ENCODE measurements at places on chromosomes 12 and 14.

- peak; percentile 52 for DNase-seq
Measured at GRCh38 chr14:95609398-95609990, 74.6 kb downstream of the GLRX5 start.

DNA sequence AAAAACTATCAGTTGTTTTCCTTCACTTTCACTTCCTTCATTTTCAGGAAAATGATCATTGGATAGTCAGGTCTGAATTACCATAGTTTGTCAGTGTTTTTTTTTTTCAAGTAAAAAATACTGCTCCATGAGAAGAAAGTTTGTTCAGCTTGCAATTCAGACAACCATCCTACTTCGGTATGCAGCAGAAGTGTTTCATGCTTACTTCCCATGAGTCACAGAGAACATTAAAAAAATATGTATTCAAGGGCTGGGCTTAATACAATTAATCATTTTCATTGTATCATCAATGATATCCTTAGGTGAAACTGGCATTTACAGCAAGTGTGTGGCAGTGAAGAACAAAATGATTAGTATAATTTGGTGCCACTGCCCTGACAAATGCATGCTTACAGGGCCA is 21.6 kb downstream of the PYM1 start:
- DNase-seq = no peak

GRCh38 chr12:111064154-111064553 is 143.8 kb upstream of the MYL2 start:
- DNase-seq = no peak

- no peak for DNase-seq
Measured at GRCh38 chr14:104659764-104660523, 29.5 kb upstream of the INF2 start.

GRCh38 chr12:115762936-115763335 is 514.6 kb downstream of the MED13L start:
- peak; percentile 24 for DNase-seq

DNA sequence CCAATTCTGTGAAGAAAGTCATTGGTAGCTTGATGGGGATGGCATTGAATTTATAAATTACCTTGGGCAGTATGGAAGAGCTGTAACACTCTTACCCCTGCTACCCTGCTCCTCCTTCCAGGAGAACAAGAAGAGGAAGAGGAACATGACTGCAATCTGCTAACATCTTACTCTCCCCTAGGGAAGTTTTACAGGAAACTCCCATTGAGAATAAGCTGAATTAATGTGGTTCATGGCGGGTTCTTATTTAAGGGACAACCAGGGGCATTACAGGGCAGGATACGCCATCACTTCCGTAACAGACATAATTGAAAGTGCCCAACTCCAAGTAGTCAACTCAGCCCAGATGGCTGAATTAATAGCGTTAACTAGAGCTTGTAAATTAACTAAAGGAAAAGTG is 9.4 kb upstream of the PSMC1 start:
- DNase-seq = no peak

DNA sequence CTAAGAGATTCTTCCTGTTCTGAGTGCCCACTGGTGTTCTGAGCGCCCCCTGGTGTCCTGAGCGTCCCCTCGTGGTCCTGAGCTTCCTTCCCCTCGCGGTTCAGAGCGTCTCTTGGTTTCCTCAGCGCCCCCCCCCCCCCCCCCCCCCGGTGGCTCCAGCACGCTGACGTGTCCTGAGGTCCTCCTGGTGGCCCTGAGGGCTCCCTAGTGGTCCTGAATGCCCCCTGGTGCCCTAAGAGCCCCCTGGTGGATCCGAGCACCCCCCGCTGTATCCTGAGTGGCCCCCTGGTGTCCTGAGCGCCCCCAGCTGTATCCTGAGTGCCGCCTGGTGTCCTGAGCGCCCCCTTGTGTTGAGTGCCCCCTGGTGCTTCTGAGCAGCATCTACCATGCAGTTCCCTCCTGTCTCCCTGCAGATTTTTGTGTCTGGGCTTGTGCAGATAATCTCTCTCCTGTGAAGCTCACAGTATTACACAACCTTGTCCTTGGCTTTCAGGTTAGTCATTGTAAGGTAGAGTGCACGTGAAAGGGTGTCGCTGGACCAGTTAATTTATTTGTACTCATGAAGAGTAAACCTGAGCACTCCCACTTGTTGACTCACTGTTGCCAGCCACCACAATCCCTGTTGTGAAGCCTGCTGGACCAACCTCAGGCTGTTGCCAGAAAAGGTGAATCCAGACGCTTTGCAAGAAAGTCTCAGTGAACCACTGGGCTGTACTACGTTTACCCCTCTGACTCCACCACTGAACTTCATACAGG is 1168.4 kb downstream of the TMEM121 start:
- no peak for DNase-seq

DNA sequence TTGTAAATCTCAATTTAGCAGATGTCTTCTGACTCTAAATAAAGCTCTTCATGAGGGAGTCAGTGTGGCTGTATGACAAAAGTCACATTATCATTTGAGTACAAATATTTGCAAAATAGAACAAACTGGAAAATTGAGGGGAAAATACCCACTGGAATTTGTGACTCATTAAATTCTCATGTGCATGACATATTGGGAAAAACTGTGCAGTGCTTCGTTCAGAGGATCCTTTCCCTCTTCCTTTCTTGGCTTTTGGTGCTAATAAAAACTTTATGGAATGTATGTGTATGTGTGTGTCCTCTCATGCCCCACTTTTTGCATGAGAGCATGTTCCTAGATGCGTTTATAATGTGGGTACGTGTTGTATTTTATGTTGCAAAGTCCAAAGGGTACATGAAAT is 267.8 kb downstream of the KTN1 start:
- no peak for DNase-seq

DNA sequence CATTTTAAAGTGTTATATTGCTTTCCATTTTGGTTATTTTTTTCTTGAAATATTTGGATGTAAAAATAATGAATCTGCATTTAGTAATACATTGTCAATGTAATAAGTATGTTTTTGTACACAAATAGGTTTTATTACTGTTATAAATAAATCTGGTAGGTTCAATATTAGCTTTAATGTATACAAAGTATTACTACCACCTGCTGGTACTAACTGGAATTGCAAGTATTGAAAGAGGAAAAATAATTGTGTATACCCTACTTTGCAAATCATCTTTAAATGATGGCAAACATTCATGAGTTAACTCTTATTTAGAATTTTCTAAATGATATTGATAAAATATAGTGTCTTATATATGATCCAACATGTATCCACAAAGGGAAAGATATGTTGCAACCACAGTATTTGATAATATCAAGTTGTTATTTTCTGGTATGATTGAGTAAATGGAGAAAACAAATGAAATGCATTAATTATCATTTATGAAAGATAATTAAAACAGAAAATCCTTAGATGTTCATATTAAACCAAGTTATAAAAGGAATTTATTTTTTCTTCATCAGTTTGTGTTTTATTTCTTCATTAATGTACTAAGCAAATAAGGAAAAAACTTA is 3.2 kb downstream of the OR4K2 start:
- no peak for DNase-seq

- no peak for DNase-seq
Measured at GRCh38 chr14:51020024-51020710, 74.7 kb downstream of the TRIM9 start.

DNA sequence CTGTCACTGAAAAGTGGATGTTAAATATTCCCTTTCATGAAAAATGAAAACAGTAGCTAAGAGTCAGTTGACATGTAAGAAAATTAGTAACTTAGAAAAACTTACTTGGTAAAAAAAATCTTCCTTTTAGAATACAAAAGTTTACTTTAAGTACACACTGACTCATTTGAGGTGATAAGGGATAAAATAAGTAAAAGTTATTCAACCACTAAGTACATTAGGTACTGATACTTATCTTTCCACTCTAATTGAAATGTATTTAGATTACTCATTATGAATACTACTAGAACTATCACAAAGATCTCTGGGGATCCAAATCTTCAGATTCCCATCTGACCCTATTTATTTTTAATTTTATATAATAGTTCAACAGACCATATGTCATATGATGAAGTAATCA is 12.2 kb downstream of the SYCP3 start:
- DNase-seq = no peak

- DNase-seq = no peak
Measured at GRCh38 chr12:19121449-19122018, 8.0 kb upstream of the PLEKHA5 start.

DNA sequence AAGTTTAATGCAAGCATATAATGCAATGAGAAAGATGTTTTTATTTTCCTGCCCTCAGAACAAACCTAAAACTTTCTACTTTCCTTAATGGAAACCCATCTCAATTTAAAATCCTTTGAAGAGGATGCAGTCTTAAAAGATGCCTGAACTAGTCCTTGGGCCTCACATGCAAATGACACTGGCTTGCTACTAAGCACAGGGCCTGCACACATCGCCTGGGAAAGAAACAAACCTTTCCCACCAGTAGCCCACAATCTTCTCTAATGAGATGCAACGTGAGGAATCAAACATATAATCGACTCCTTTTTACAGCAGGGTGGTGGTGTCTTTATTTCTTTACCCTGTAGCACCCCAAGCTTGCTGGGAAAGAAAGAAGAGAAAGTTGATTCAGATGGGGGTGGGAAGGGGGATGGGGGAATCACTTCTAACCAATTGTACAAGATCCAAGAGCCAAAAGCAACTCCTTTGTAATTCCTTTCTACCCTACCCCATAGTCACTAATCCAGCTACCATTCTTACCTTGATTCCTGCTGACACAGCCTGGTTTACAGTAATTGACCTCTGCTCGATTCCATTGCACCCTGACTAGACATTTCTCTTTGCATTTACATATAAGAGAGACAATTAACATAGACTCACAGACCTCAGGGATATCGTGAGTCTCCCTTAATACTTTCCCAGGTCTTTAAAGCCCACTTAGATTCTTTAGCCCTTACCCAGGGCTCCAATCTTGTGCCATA is 69.5 kb upstream of the FERMT2 start:
- DNase-seq = no peak

DNA sequence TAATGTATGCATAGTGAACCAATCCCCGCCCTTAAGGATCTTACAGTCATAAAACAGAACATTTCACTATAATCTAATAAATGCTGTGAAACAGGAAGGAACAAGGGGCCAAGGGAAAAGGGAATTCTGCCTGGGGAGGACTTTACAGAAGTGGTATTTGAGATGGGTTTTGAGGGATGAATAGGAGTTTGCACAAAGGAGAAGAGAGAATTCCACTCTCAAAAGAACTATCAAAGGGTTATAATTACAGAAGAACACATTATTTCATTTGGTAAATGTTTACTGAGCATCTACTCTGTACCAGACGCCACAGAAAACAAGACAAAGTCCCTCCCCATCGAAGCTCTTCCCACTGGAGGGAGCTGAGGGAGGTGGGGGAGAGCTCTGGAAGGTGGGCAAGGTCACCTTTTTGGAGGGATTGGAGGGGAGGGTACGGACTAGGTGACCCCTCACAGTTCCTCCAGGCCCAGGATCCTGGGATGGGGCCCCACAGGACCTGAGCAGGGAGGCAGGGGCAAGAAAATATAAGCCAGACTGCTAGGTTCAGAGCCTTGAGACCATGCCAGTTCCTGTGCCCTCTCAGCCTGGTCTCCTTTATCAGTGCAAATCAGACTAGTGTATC is 24.5 kb downstream of the PHETA1 start:
- no peak for DNase-seq

DNA sequence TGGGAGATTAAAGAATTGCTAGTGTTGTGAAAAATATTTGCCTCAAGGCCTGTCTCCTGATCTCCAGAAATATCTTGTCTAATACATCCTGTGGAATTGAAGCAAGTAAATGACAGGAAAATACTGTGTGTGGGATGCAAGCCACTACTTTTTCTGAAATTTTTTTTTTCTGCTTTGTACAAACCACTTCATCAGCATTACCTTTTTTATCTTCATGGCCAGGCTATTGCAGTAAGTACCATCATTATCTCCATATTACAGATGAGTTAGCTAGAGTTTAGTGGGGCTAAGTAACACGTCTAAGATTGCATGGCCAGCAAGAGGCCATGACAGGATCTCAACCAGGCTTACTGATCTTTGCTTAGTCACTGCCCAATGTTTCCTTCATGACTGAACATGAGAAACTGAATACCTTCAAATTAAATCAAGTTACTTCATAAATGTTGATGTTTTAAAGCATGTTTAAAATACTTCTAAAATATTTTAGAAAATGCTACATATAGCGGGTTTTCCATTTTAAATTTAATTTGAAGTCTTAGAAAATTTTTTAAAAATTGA is 273.7 kb downstream of the SLC6A15 start:
- no peak for DNase-seq

- no peak for DNase-seq
Measured at GRCh38 chr12:29869946-29870345, 86.2 kb upstream of the TMTC1 start.

DNA sequence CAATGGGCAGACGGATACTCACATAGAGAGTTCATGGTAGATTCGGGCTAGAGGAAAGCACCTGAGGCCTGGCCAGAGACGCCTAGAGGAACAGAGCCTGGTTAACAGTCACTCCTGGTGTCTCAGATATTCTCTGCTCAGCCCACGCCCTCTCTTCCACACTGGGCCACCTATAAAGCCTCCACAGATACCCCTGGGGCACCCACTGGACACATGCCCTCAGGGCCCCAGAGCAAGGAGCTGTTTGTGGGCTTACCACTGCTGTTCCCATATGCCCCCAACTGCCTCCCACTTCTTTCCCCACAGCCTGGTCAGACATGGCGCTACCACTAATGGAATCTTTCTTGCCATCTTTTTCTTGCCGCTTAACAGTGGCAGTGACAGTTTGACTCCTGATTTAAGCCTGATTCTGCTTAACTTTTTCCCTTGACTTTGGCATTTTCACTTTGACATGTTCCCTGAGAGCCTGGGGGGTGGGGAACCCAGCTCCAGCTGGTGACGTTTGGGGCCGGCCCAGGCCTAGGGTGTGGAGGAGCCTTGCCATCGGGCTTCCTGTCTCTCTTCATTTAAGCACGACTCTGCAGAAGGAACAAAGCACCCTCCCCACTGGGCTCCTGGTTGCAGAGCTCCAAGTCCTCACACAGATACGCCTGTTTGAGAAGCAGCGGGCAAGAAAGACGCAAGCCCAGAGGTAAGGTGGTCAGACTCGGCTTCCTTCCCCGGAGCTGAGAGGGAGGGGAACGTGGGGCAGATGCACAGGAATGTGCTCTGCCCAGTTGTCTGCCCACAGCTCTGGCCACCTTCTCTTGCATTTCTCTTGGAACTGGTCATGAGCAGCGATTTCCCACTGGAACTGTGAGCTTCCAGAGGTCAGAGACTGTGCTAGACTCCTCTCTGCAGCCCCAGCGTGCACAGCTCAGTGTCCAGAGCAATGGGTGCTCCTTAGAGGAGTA is at the start of gene CD4:
Gene CD4, plus strand, starts transcription at position 557 of the 953 bp plus-strand sequence. CDS start 10,611 bp downstream, outside the sequence.
- no peak for DNase-seq

GRCh38 chr14:86311151-86311550 is 781.2 kb downstream of the FLRT2 start:
- peak; percentile 56 for DNase-seq

- DNase-seq = no peak
Measured at GRCh38 chr12:66017736-66018135, 112.8 kb downstream of the LLPH start.

DNA sequence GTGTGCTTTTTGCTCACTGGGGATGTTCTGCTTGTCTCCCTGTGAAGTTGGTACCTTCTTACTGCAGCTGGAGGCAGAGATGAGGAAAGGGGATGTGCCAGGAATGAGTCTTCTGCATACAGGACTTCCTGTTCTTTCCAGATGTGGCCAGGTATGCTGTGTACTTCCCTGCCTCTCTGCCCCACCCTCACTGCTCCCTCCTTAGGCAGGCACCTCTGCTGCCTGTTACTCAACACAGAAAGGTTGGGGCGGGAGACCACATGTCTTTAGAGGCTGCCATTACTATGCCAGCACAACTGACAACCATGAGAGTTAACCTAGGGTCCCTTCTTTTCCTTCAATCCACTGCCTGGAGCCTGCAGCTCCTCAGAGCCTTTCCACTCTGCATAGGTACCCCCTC is 2.0 kb upstream of the OAS3 start:
- no peak for DNase-seq

- no peak for DNase-seq
Measured at GRCh38 chr12:69514845-69515244, 44.7 kb downstream of the FRS2 start.
